ENCODE measurements at places on chromosomes 2 and 18. TPM values are rescaled to one million over a fixed set of nuclear protein-coding genes. Genes with fewer than 3 reads are reported as not detected.

- no peak for DNase-seq
Measured at GRCh38 chr2:144233317-144233716, 286.6 kb downstream of the ZEB2 start.

DNA sequence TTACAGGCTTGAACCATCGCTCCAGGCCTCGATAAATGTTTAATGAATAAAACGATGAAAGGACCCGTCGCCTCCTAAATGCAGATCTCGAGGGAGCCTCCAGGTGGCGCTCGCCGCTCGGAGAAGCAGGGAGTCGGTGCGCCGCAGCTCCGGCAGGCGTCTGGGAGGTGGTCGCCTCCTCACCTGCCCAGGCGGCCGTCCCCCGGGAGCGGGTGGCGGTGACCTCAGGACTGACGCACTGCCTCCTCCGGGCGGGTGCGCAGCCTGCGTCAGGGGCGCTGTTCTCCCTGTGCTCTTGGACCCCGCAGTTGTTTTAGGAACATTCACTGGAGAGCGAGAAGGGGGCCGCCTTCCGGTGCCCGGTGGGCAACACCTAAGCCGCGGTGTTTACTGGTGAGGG lies 38.6 kb upstream of the POLE4 start:
- DNase-seq: peak; percentile 51

DNA sequence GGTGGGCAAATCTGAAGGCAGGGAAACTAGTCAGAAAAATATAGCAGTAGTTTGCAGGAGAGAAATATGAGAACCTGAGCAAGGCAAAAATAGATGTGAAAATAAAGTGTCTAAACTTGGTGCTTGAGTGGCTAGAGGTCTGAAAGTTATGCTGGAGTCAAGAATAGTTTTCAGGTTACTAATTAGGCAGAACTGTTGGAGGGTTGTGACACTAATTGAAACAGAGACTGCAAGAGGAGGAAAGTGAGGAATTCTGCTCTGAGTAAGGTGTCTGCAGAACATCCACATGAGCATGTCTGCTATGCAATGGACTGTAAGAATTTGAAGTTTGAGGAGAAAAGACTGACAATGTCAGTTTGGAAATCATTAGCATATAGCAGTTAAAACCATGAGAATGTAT lies 444.0 kb upstream of the LRRTM1 start:
- DNase-seq: no peak

GRCh38 chr2:1799174-1799573 lies 54.9 kb upstream of the PXDN start:
- no peak for DNase-seq

GRCh38 chr2:60806595-60806987 lies 50.5 kb downstream of the PAPOLG start:
- no peak for DNase-seq

GRCh38 chr2:194104687-194105086 lies 1552.3 kb upstream of the SLC39A10 start:
- DNase-seq: no peak

DNA sequence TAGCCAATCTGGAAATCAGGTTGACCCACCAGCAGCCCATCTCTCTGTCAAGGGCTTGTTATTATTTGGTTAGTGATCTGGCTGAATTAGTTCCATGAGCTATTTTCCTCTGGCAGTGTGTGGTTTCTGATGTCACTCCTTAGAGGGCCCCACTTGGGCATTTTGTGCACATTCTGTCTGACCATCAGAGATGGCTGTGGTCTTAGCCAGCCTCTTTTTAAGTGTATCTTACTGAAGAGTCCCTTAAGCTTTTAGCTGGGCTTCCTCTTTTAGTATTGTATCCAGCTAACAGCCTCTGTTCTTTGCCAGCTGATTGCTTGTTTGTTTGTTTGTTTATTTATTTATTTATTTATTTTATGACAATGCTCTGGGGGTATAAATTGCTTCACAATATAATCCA lies 951.1 kb upstream of the CNTNAP5 start:
- DNase-seq: no peak

DNA sequence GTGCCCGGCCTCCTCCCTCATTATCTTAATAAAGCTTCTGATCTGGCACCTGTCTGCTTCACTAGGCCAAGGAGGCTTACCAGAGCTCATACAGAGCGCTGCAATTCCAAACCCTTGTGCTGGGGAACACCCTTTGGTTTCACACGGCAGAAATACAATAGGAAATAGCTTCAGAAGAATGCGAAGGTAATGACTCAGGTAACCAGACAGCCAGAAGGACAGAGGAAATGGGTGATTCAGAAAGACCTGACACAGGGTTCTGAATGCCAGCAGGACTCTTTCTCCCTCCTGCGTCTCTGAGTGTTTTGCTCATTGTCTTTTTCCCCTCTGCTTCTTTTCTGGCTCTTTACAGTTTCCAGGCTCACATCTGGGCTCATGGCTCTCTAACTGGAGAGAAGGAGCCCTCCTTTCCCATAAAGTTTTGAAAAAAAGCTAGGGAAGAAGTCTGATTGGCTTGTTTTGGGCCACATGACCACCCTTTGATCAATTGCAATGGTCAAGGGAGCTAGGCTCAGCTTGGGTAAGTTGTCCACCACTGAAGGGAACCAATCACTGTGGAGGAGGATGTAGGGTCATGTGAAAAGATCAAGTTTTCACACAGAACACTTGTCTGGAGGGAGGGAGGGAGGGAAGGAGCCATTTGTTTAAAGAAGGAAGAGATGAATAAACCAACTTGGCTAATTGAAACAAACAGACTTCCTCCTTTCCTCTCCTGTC lies 90.5 kb upstream of the UPP2 start:
- no peak for DNase-seq

- no peak for DNase-seq
Measured at GRCh38 chr18:31595121-31595771, 3.6 kb downstream of the TTR start.

GRCh38 chr2:10330700-10331026 lies 28.0 kb downstream of the HPCAL1 start:
- no peak for DNase-seq

GRCh38 chr2:197890168-197890567 lies 85.8 kb downstream of the PLCL1 start:
- no peak for DNase-seq

DNA sequence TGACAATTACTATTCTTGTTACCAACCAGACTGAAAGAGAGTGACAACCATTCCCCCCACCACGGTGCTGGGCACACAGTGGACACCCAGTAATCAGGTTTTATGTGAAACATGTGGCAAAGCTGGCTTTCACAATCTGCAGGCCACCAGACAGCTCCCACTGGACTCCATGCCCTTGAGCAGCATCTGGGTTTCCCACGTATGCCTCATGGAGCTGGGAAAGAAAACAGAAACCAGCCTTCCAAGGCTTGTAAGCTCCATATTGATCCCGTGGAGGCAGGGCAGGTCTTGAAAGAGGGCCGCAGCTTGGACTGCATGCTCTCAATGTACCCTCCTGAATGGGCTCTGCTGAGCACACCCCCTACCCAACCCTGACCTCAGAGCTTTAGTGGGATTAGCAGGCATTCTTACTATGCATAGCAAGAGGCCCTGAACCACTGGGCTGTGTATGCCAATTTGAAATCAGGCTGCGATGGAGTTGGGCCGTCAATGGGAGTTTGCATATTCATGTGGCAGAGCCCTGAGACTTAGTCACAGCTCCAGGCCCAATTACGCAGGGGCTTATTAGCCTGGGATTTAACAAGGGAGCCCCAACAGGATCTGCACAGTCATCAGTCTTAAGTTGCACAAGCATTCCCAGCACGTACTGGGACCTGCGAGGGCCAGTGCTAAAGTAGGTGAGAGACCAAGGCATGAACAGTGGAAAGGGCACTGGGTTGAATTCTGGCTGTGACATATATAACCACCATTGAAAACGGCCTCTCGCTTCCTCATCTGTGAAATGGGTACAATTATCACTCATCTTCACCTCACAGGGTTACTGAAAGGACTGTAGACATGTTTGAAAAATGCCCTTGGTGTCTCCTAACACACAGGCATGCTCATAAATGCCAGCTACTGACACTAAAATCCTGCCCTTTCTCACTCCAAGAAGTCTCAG lies 10.5 kb downstream of the C1QL2 start:
- DNase-seq: no peak

DNA sequence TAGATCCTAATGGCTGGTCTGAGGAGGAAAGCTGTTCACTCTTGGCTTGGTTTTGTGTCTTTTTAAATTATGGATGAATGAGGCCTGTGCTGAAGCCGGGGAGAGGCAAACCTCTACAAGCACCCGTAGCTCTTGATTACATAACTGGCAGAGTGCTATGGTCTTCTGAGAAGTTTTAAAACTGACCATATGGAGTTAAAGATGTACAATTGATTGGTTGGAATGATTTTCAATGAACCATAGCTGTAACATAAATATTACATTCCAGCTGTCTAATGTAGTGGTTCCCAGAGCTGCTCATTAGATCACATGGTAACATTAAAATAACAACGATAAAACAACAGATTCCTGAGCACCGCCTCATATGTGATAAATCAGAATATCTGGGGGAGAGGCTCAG lies 71.1 kb upstream of the MAP4K3 start:
- DNase-seq: no peak

DNA sequence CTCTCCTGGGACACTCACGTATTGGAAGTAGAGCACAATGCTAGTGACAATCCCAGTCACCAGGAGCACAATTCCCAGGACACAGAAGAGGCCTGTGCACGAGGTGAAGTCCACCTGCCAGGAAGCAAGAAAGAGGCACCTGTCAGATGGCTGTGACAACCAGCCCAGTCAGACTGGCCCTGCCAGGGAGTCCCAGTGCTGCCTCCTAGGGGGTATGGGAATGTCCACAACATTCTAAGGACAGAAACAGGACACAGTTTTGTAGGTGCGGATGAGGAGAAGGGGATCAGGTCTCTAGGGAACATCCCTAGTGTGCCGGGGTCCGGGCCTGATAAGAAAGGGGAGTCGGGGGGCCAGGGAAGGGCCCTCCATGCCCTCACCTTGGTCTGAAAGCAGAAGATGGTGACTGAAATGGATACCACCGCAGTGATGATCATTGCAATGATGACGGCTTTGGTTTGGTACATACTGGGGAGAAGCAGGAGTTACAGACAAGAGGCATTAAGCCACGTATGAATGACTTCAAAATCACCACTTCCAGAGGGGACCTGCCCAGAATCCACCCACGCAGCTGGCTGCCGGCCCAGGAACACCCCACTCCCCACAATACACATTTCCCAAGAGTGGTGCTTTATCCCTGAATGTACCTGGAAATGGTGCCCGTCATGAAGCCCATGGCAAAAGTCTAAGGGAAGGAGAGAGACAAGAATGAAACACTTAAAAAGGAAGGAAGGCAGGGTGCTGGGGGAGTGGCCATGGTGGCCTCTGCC lies 6.9 kb downstream of the PNKD start:
- no peak for DNase-seq

- no peak for DNase-seq
Measured at GRCh38 chr18:688323-688722, 24.1 kb downstream of the ENOSF1 start.

GRCh38 chr2:205808486-205809121 lies 126.3 kb downstream of the NRP2 start:
- DNase-seq: peak; percentile 41

- DNase-seq: no peak
Measured at GRCh38 chr2:206721256-206721920, 3.2 kb upstream of the DYTN start.

DNA sequence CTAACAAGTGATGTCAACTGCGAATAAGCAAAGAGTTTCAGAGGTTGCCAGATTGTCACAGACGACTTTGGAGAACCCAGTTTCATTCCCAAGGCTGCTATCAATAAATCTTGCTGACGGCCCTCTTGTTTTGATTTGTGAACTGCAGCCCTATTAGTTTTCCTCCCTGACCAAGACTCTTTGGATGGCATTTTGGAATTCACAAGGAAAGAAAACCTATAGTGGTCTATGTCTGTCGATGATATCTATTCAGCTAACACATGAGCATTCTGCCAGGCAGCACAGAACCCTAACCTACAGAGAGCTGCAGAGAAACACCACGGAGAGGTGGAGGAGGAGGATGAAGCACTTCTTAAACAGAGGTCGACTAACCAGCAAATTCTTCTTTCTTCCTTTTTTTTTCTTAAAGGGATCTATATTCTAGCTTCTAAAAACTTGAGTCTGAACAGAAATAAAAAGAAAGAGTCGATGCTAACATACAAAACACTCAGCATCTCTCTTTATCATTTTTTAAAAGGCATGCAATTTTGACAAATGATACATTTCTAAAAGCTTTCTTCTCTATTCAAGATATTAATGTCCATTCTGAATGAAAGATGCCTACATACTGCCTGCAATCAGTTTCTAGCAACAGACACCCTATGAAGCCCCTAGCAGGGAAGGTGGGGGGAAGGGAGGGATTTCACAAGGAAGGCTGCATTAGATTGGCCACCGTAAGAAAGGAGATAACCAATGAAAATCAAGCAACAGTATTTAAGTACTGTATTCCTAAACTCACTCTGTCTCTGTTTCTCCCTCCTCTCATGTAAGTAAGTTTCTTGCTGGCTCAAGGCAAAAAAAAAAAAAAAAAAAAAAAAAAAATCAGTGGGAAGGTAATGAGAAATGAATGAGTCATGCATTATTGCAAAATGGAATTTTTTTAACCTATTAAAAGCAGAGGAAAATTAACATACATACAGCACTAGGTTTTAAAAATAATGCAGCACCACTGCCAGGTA lies 83.0 kb upstream of the CHRNA1 start:
- DNase-seq: no peak

DNA sequence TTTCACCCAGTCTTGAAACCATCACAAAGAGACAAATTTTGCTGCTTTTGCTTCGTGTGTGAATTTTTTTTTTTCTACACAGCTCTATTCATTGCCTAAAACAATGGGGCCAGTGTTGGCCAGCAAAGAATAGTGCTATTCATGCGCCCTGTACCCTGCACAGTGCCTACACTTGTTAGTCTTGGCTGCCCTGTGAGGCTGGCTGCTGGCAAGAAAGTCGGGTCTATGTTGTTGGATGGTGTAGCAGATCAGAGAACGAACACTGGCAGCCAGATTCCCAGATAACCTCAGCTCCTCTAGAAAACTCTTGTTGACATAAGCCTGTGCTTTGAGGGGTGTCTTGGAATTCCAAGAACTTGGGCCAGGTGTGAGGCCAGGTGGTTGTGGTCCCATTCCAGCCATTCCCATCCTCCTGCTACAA lies 455.7 kb upstream of the TCF4 start:
- peak; percentile 61 for DNase-seq

- DNase-seq: no peak
Measured at GRCh38 chr2:126303113-126303512, 352.8 kb upstream of the GYPC start.

GRCh38 chr18:70462078-70462439 lies 173.2 kb downstream of the SOCS6 start:
- no peak for DNase-seq

Gene EFEMP1
- 45.2 TPM for total RNA-seq

Gene RAX
- not detected for total RNA-seq

Gene CMPK2
- total RNA-seq: 2.9 TPM

Gene SCN7A
- total RNA-seq: 9.6 TPM

Gene DNPEP
- 58.5 TPM for total RNA-seq

Gene TRIP12
- 204 TPM for total RNA-seq

Gene MYO1B
- 38.2 TPM for total RNA-seq

Gene ALPG
- total RNA-seq: not detected

Gene ERFE
- total RNA-seq: 0.35 TPM

Gene TMEM185B
- total RNA-seq: 21.6 TPM

Gene REG1B
- 8.1 TPM for total RNA-seq

Gene KCNG2
- not detected for total RNA-seq

Gene AQP12A
- total RNA-seq: not detected

Gene B3GNT7
- 281 TPM for total RNA-seq

Gene GNAL
- 3.9 TPM for total RNA-seq
